Foreskin keratinocyte (primary cell): ENCODE measurements at places on chromosomes 7 and 10.

DNA sequence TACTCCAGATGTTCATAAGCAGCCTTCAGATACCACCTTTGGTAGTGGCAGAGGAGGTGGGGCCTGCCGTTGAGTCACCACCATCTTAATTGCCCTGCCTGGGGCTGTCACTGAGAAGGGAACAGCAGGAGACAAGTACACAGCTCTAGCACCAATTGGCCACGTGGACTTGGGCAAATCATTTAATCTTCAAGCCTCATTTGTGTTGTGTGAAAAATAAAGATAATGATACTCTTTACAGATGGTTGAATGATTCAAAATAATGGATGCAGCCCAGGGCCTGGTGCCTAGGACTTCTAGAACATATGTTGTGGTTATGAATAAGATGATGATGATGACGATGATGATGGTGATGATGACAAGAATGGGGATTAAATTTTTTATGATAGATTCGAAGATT lies 111.9 kb upstream of the ADAM12 start:
- DNase-seq, result no peak

DNA sequence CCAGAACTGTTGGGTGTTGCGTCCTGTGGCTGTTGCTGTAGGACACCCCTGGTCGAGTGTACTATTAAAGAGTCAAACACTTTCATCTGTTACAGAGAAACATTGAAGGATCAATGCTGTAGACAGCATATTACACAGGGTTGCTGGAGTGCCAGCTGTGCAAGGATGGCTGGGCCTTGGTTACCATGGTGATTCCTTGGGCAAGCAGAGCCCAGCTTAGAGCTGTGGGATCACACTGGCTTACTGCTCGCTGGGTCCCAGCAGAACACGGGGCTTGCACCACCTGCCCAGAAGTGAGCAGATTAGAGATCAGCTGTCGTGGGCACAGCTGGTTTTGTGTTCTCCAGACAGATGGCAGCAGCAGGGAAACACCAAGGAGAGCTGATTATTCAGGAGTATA lies 76.0 kb downstream of the GPR141 start:
- DNase-seq, result no peak

GRCh38 chr10:31820778-31821369 lies 107.8 kb downstream of the ARHGAP12 start:
- no peak for DNase-seq

GRCh38 chr7:148563583-148564274 lies 26.8 kb upstream of the C7orf33 start:
- DNase-seq, result no peak

DNA sequence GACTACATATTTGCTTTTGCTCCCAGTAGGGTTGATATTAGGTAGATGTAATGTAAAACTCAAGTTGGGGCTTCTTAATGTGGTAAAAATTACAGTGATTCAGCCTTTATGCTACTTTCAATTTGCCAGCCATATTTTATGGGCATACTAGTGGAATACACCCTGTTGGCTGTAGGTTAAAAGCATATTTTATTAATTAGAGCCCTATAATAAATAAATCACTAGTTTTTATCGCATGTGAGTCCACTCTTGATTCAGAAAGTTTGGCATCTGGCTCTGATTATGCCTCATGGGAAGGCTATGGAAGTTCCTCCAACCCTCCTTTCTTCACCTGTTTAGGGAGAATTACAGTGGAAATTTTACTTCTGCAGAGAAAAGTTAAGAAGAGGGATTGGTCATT lies 390.9 kb downstream of the GATA3 start:
- no peak for DNase-seq

DNA sequence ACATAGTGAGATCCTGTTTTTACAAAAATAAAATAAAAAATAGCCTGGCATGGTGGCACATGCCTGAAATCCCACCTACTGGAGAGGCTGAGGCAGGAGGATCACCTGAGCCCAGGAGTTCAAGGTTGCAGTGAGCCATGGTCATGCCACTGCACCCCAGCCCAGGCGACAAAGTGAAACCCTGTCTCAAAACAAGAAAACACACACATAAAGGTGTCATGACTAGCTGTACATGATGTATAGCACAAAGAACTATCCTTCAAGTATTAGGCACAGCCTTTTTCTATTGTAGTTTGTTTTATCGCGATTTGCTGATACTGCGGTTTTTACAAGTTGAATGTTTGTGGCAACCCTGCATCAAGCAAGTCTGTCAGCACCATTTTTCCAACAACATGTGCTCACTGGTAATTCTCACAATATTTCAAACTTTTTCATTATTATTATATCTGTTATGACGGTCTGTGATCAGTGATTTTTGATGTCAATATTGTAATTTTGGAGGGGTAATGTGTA lies 11.5 kb upstream of the SNX13 start:
- DNase-seq, result no peak

- DNase-seq, result no peak
Measured at GRCh38 chr10:93224005-93224779, 150.5 kb downstream of the CYP26A1 start.

DNA sequence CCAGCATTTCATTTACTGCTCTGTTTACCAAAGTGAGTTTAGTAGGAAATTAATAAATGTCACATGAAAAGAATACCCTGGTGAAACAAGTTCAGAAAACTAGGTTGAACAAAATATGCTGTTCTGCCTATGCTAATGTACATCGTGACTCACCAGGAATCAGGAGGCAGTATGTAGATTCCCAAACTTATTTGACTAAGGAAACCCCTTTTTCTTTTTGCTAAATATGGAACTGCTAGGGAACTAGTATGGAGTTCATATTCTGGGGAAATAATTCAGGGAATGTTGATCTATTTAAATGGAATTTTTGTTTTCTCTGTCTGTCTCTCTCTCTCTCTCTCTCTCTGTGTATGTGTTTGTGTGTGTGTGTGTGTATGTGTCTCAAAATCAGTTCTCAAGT lies 49.9 kb upstream of the EXOC4 start:
- DNase-seq, result peak; percentile 19

DNA sequence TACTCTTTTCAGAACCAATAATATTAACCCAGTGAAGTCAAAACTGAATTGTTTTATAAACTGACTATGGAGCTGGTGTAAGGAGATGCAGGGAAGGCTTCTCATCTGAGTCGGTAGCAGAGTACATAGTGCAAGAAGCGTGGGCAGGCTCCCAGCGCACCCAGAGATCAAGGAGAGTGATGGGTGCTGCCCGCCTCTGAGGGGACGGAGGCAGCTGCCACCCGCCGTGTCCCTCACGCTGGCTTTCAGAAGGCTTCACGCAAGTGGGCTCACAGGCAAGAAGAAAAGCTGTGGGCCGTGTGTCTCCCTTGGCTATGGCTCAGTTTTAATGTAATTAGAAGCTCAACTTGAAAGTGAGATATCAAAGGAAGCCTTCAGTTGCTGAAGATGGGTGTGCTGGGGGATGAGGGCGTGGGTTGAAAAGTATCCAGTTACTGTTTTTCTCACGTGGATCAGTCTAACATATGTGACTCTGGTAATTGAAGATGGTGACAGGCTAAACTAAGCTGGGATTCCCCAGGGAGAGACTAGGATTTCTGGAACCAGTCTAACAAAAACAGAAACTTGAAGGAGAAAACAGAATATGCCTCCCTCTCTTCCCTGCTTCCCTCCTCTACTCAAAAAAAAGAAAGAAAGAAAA lies 159.9 kb downstream of the MGMT start:
- DNase-seq, result no peak

GRCh38 chr7:111593343-111593742 lies 31.1 kb upstream of the IMMP2L start:
- no peak for DNase-seq

- no peak for DNase-seq
Measured at GRCh38 chr10:101644002-101644401, 51.0 kb downstream of the FBXW4 start.

- no peak for DNase-seq
Measured at GRCh38 chr7:147245274-147245673, 1128.7 kb downstream of the CNTNAP2 start.

- DNase-seq, result no peak
Measured at GRCh38 chr10:13000431-13000830, 1.1 kb downstream of the CCDC3 start.

GRCh38 chr10:31399631-31400030 lies 80.6 kb downstream of the ZEB1 start:
- no peak for DNase-seq

DNA sequence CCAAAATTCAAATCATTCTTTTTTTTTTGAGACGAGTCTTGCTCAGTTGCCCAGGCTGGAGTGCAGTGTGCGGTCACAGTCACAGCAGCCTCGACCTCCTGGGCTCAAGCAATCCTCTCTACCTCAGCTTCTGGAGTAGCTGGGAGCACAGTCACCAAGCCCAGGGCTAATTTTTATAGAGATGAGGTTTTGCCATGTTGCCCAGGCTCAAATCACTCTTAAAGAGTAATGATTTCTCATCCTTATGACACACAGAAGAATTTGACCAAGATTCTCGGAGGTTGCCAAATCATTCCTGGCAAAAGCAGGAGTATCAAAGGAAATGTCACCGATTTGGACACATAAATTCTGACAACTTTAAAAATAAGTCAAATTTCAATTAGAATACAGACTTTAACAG lies 39.1 kb downstream of the SIRT1 start:
- no peak for DNase-seq

DNA sequence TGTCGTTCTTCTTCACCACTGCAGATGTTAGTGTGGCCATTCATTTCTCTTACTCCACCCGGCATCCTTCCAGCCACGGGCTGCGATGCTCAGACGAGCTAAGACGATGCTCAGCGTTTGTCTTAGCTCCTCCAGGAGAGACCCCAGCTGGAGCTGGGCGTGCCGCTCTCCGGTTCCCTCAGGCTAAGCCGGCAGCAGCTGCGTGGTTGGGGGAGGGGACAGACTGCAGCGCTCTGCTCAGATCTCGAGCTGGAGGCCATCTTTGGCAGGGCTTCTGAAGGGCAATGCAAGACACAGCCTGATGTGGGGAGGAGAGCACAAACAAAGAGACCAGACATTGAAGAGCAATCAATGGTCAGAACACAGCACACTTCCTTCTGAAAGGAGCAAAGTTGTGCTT lies 4.8 kb downstream of the INA start:
- DNase-seq, result no peak

DNA sequence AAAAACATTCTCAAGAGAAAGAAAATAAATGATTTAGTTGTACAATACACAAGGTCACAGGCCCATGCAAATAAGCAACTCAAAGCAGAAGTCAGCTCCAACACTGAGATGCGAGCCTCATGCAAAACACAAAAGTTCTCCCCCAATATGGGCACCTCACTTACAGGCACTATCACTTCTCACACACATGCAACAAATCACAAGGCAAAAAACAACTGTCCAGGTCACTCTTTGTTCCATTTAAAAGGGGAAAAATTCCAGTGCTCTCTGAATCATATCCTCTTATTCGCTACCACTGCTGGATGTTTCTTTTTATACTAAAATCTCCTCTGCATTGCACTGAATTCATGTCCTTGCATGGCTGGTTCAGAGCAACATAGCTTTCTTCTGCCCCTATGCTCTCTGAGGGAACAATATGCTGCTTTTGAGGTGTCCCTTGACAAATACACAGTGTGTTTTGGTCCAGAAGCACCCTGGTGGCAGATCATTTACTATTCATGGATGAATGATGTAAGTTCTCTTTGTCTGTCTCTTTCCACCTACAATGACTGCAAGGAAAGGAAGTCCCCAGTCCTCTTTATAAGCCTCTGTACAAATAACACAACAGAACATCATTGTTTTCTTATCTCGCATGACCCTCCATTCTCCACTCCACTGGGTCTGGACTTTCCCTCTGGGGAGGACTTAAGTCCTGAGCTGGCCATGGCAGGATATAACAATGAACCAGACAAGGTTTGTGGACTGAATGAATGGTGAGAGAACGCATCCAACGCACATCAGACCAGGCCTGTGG lies 85.4 kb upstream of the GSDME start:
- DNase-seq, result no peak

- DNase-seq, result no peak
Measured at GRCh38 chr7:90421651-90422050, 18.4 kb downstream of the CLDN12 start.

DNA sequence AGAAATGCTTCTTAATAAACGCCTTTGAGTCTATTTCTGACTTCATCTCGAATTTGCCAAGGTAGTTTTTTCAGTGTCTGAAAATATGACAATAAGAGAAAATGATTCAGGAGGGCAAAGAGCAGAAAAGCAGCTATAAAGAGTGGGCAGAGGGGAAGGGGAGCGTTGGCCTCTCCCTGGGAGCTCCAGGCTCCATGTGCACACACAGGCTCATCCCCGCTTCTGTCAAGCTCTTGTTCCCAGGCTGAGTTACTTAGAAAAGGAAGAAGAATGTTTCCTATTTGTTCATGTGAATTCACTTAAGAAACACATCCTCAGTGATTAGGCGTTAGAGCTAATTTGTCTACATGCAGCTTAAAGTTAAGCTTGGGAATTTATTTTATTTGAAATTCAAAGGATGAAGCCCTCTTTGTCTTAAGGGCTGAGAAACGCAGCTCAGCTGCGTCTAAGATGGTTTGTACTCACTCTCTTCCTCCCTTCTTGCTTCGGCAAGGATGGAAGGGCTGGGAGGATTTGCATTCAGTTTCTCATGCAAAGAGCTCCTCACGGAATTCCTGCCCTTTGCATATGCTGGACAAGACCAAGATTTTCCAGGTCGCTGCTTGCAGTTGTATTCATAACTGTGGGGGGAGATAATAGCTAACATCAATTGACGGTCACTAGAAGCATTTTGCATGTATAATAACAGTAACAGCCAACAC lies 29.0 kb upstream of the ATXN7L1 start:
- no peak for DNase-seq
